ENCODE measurements at places on chromosomes 1 and 21.

DNA sequence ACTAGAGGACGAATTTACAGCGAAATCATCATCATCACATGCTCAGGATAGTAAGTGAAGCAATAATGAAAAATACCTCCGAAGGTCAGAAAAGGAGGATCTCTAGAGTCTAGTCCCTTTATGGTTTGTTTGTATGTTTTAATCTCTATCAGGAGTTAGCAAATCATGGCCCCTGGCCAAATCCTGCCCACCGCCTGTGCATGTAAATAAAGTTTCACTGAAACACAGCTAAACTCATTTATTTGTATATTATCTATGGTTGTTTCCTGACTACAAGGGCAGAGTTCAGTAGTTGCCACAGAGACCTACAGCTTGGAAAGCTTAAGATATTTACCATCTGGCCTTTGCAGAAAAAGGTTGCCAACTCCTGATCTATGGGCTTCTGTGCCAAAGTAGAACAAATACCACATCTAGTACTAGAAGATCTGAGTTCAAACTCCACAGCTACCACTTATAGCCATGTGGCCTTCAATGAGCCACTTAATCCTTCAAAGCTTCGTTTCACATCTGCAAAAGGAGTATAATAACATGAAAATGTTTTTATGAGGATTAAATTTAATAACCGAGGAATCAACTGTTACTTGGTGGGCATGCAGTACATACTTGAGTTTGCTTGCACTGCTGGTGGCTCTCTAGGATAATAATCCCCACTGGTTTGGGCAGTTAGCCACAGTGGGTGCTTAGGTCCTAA is 94.0 kb upstream of the KIF26B start:
- DNase-seq, result no peak

GRCh38 chr1:84968101-84968500 is 28.8 kb downstream of the MCOLN2 start:
- DNase-seq, result no peak

GRCh38 chr1:58859769-58860485 is 76.1 kb upstream of the JUN start:
- no peak for DNase-seq

DNA sequence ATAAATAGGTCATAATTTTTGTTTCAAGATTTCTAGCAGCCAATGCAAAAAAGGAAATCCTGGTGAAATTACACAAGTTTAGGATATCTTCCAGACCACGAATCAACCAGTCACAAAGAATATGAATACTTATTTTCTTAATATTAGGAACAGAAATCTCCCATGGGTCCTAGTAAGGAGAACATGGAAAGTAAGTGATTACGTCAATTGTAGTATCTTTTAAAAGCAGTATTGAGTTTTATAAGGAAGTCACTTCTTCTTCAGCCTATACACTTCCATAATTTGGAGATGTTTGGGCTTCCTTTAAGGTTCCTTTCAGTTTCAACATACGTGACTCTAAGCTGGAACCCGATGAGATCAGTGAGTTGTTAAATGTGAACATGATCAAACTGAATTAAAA is 534.5 kb downstream of the USP25 start:
- DNase-seq, result no peak

- DNase-seq, result no peak
Measured at GRCh38 chr21:16619281-16619680, 889.5 kb downstream of the USP25 start.

DNA sequence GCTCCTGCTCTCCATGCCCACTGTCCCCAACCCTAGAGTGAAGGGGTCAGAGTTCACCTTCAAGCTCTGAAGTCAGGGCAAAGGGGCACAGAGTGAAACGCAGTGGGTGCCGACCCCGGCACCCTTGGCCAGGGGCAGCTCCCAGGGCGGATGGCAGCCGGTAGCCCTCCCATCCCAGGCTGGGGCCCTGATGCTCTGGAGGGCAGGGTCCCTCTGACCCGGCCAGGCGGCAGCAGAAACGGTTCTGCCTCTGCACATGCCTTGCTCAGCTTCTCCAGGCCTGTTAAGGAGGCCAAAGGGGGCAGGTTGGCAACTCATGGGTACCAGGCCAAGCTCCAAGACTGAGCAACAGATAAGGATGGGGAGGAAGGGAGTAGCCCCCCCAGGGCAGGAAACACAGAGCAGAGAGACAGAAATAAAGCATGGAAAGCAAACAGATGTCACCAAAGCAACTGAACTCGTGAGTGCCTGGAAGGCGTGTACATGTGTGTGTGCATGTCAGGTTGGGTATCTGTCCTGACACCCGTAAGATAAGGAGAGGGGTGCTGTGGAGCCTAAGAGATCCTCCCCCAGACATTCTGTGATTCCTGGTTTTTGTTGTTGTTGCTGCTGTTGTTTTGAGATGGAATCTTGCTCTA is 112.3 kb upstream of the IFFO2 start:
- peak; percentile 52 for DNase-seq

DNA sequence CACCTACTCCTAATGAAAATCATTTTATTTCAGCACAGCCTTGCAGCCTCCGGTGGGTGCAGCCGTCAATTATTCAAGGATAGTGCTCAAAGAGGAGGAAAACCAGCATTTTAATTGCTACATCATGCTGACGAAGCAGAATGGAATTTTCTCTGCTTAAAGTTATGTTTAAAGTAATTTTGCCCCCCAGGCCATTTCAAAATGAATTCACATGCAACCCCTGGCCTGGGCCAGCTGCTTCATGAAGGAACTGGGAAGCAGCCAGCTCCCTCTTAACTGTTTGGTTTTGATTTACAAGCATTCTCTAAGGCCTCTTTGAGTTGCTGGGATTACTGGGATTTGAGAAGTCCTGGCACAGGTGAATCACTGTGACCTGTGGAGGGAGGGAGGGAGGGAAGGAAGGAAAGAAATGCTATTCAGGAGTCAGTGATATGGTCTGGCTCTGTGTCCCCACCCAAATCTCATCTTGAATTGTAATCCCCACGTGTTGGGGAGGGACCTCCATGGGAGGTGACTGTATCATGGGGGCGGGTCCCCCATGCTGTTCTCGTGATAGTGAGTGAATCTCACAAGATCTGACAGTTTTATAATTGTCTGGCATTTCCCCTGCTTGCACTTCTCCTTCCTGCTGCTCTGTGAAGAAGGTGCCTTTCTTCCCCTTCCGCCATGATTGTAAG is 66.0 kb downstream of the PGBD5 start:
- peak; percentile 98 for DNase-seq

- DNase-seq, result no peak
Measured at GRCh38 chr1:173861731-173862145, 6.1 kb downstream of the GAS5 start.

- DNase-seq, result peak; percentile 100
Measured at GRCh38 chr1:201713086-201713810, 115.7 kb upstream of the IPO9 start.

DNA sequence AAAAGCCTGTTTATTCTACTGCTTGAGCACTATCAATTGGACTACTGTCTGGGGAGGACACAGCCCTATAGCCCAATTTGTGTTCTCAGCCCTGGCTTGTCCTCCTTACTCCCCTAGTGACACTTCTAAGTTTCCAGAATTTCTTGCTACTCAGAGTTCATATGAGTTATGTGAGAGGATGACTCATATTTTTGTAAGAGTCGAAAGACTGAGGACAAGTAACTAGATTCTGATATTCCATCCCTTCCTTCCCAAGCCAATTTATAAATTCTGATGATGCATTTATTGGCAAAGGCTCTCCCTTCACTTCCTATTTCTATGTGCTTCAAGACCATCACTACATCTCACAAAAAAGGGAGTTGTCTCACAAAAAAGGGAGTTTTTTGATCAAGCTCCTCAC is 422.2 kb upstream of the DEPDC1 start:
- no peak for DNase-seq

DNA sequence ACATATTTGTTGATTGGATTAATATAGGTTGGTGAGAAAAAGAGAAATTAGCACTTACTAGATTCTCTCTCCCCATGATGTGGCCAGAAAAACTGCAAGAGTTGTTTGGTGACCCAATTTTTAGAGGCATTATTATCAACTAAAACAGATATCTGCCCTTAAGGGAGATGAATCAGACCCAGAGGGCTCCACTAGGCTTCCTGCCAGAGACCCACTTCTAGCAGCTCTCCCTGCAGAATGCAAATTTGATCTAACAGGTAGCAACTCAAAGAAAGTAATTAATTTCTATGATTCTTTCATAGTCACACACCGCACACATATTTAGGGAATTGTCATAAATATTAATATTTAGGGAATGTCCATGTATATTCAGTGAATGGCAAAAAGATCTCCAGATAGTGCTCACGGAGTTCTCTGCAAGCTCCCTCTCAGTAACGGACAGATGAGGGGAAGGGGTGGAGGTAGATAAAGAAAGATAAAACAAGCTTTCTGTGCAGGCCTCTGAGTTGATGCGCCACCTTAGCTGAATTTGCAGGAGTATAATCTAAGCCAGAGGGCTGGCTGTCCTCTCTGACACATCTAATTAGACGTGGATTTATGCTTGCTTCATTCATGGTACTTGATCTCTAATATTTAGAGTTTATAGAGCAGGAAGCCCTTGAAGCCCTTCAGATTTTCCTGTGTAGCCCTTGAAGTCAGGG is 84.1 kb upstream of the CCDC190 start:
- peak; percentile 44 for DNase-seq

- no peak for DNase-seq
Measured at GRCh38 chr1:175870217-175870616, 126.8 kb upstream of the TNR start.

GRCh38 chr1:28716336-28716735 is 20.4 kb upstream of the YTHDF2 start:
- DNase-seq, result no peak

- no peak for DNase-seq
Measured at GRCh38 chr1:93328809-93329760, 16.6 kb upstream of the DR1 start.

DNA sequence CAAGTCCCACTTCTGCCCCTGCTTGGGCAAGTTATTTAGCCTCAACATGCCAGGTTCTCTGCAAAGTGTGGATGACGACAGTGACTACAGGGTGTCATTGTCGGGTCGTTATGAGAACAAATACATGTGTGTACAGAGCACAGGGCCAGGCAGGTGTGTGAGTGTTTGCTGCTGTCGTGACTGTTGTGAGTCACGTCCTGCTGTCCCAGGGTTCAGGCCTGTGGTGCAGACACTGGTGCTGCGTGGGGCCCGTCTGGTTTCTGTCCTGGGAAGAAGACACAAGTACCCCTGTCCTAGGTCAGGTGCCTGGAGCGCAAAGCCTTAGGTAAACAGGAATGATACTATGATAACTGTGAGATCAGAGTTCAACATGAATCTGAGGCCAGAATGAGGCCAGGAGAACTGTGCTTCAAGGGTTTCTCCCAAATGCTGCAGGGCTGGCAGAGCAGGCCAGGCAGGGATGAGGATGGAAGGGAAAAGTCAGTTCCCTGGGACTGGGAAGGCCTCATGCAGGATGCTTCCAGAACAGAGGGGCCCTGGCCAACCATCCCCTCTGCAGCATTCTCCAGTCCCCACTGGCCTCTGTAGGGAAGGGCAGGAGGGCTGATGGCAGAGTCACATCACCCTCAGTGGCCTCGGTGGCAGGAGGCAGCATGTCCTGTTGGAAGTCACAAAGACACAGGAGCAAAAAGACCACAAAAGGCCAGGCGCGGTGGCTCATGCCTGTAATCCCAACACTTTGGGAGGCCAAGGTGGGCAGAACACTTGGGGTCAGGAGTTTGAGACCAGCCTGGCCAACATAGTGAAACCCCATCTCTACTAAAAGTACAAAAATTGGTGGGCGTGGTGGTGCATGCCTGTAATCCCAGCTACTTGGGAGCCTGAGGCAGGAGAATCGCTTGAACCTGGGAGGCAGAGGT is 15.7 kb downstream of the GPR157 start:
- no peak for DNase-seq

GRCh38 chr1:18569251-18569650 is 61.4 kb upstream of the PAX7 start:
- DNase-seq, result no peak

- no peak for DNase-seq
Measured at GRCh38 chr1:209403921-209404320, 179.6 kb upstream of the CAMK1G start.

DNA sequence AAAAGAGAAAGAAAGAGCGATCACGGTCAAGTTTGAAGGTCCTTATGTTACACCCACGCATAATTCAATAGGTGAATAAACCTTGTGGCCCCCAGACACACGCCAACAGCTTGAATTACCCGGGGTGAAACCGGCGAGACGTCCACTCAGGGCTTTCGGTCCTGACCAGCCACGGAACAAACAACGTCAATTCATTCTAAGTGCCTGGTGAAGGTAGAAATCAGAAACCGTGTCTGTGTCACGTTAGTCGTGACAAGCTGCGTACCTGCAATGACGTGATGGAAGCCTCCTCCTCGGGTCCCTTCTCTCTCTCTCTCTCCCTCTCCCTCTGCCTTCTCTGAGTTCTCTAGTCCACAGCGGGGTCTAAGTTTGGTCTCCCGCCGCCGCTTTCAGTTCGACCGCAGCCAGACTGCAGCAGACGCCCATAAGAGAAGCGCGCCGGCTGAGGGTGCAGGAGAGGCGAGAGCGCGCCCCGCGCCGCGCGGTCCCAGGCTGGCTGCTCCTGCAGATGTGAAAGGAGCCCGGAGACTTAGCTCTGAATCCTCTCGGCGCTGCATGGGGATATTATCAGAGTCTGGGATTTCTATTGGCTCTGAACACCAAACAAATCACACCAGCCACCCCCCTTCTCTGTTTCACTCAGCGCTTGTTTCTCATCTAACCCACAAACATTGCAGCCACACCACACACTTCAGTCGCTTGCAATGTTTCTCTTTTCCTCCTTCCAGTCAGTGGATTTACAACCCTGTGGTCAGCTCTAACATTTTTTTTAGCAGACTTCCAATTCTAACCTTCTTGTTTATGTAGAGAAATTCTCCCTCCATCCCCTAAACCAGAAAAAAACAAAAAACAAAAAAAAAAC is at the start of gene GREM2:
Gene GREM2, minus strand, starts transcription at position 537 of the 862 bp plus-strand sequence. CDS start 118,680 bp downstream, outside the sequence.
- DNase-seq, result peak; percentile 93

GRCh38 chr1:178496410-178497135 is at the start of gene CLEC20A:
CLEC20A (minus strand) TSS chr1:178496964; CDS start chr1:178496939, 25 bp downstream.
- DNase-seq, result no peak

DNA sequence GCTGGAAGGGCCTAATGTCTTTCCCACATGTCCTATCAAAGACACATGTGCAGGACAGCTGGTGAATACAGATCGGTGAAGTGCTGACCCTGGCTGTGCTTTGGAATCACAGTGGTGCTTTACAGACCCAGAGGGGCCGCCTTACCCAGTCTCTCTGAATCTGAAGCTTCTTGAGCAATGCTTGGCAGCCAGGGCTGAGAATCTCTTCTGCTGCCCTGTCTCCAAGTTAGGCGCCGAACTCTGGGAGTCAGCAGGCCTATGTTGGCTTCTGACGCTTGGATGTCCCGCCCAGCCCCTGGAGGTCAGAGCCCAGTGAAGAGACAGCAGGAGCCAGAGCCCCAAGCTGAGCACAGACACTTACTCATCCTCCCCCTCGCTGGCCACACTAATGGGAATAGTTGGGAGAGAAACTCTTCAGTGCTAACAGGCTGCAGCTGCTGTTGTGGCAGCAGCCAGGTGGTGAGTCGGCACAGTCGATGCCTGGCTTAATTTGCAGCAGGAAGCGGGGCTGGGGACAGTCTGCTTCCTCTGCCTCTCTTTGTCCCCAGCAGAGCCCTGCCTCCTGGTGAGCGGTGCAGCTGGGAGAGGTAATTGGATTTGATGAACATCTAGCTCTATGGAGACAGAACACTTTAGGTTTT is 68.1 kb downstream of the URB2 start:
- DNase-seq, result peak; percentile 79
